IPS DF 19.7 (cell line): ENCODE measurements at places on chromosomes 11 and 22.

DNA sequence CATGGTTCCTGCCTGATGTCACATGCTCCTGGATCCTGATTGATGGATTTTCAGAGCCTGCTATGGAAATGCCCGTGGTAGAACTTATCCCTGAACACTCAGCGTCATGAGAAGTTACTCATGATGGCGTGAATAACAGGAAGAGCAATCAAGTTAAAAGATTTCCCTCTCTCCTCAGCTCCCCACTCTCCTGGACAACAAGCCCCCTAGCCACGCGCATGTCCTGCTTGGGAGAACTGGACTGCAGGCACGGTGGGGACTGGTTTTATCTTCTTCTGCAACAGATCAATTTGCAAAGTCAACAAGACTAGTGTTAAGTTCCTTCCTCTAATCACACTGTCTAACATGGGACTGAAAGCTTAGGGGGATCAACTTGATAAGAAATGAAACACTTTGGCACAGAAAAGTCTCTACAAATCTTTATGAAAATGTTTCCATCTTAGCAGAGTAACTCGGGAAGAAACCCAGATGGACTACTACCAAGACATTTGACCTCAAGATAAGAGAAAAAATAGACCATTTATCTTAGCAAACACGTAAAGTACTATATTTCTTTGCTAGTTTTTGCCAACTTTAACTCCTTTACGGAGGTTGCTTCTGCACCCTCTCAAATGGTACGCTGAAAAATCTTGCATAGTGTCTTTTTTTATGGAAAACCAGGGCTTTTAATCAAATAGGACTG lies 27.6 kb downstream of the POU2AF1 start:
- DNase-seq, result no peak

DNA sequence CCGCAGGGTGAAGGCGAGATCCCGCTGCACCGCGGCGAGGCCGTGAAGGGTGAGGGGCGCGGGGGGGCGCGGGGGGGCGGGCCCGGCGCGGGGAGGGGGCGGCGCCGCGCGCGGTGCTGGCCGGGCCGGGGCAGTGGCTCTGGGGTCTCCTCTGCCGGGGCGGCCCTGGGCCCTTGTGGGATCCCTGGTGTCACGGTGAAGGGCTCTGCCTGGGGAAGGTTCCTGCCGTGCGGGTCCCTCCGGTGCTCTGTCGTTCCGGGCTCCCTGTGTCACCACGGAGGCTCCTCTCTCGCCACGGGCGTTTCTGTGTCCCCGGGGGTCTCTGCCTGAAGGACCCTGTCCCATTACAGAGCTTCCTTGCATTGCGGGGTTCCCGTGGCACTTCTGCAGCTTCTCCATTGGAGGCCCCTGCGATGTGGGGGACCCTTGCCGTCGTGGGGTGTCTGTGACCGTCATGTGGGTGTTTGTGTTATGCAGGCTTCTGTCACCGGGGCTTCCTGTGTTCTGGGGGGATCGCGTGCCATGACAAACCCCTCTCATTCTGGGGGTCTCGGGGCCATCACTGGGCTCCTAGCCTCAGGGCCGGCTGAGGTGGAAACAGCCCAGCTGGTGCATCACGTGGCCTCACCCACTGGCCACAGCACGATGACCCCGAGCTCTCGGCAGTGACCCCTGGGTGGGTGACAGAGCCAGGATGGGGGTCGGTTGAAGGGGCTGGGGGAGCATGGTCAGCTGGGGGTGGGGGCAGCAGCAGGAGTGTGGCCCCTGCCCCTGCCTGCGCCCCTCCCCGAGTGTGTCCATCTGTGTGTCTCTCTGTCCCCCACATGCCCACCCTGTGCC lies 25.3 kb downstream of the SHANK3 start:
- DNase-seq, result no peak

DNA sequence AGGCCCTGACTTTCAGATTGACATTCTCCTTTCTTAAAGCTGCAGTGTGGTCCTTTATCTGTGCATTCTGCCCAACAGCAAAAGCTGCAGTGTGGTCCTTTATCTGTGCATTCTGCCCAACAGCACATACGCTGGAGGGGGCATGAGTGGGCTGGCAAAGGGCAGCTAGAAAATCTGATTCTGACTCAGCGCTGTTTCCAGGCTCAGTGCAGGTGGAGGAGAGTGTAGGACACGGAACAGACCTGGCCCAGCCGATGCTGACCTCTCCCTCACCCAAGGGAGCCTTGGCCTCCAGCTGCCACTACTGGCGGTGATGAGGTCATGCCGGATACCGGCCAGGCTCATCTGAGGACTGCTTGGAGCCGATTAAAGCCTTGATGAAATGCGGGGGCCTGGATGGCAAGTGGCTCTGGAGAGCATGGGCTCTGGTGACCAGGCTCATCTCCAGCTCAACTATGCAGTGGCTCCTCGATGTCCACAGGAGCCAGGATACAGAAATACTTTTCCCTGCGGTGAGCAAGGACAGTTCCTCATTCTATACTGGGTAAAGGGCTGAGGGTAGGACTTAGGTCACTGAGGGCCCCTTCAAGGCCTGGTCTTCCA lies 84.6 kb downstream of the CLPB start:
- DNase-seq, result no peak

DNA sequence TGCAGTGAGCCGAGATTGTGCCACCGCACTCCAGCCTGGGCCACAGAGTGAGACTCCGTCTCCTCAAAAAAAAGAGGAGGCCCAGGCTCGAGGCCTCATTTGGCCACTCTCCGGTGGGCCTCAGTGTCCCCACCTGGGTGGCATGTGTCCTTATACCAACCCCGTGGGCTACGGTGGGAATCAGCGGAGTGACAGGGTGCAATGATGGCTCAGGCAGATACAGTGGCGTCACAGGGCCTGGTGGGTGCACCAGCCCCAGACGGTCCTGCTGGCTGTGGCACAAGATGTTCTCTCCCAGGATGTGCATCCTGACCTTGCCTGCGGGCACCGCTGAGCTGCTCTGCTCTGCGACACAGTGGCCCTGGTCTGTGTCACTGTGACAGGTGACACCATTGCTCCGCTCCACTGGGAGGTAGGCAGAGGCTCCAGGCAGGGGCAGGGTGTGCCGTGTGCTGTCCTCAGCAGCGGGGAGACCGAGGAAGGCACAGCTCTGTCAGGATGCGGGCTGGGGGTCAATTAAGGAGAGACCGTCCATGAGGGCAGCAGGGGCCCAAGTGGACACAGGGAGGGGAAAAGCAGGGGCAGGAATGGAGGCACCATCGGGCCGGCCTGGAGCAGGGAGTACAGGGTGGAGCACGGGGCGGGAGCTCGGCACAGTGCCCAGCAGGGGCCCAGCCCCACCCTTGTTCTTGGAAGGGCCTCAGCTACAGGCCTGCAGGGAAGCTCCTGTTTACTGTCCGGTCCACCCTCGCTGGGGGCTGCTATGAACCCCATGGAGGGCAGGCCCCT lies 21.7 kb upstream of the TH start:
- no peak for DNase-seq

DNA sequence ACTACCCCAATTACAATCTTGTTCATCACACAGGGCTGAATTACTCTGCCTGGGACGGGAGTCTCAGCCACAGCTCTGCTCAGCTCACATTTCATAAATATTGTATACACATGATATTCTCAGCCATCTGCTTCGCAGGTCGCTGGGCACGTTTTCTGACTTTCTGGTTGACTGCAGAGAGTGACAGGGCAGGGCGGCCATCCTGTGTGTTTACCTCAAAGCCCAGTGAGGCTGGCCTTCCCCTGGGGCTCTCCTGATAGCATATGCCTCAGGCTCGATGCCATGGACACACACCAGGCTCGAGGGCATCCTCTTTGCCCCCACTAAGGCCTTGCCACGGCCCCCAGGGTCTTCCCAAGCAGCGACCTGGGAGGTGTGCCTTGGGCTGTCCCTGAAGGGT lies 345.0 kb downstream of the CADM1 start:
- DNase-seq, result no peak

GRCh38 chr11:31641477-31642062 lies 132.0 kb downstream of the ELP4 start:
- peak; percentile 5 for DNase-seq

- DNase-seq, result no peak
These were observed 2.3 kb downstream of the TSPAN4 start for GRCh38 chr11:844693-845644.

GRCh38 chr11:1883346-1884302 lies 8.1 kb downstream of the PRR33 start:
- no peak for DNase-seq

- no peak for DNase-seq
These were observed 335.3 kb downstream of the CTTN start for GRCh38 chr11:70733327-70734325.

GRCh38 chr11:102252339-102252891 lies 64.9 kb upstream of the BIRC3 start:
- DNase-seq, result no peak

- DNase-seq, result no peak
These were observed 309.7 kb upstream of the C11orf87 start for GRCh38 chr11:109112261-109112660.

- no peak for DNase-seq
These were observed 45.6 kb downstream of the TRMU start for GRCh38 chr22:46381142-46381541.

GRCh38 chr11:45811109-45811435 lies 6.1 kb downstream of the SLC35C1 start:
- no peak for DNase-seq

GRCh38 chr11:2409611-2410468 lies 9.3 kb downstream of the TSSC4 start:
- DNase-seq, result no peak

DNA sequence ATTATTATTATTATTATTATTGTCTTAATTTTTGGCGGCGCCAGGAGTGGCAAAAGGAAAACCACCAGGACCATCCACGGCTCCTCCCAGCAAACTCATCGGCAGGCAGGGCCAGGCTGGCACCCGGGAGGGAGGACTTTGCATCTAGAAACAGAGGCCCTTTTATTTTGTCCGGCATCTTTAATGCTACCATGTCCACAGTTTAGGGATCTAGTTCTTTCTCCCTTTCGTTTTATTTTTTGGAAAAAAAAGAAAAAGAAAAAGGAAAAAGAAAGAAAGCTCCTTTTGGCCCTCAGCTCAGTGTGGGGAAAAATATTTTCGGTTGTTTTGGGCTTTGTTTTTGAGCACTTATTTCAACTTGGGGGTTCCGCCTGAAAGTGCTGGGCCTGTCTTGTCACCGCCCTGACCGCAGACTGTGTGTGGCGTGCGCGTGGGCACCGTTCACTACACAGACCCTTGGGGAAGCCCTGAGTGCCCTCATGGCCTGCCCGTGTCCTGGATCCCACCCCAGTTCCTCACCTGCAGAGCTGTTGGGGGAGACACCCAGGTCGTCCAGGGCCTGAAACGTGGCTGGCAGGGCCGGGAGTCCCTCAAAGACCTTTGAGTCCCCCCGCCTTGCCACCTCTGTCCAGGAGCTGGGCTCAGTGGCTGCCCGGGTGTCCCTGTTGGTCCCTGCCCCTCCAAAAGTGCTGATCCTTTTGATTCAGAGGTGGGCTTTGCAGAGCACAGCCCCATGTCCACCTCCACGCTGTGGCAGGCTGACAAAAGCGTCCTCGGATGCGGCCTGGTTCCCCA lies 69.1 kb upstream of the PPARA start:
- DNase-seq, result no peak

- no peak for DNase-seq
These were observed 83.3 kb downstream of the BARX2 start for GRCh38 chr11:129458756-129459535.

DNA sequence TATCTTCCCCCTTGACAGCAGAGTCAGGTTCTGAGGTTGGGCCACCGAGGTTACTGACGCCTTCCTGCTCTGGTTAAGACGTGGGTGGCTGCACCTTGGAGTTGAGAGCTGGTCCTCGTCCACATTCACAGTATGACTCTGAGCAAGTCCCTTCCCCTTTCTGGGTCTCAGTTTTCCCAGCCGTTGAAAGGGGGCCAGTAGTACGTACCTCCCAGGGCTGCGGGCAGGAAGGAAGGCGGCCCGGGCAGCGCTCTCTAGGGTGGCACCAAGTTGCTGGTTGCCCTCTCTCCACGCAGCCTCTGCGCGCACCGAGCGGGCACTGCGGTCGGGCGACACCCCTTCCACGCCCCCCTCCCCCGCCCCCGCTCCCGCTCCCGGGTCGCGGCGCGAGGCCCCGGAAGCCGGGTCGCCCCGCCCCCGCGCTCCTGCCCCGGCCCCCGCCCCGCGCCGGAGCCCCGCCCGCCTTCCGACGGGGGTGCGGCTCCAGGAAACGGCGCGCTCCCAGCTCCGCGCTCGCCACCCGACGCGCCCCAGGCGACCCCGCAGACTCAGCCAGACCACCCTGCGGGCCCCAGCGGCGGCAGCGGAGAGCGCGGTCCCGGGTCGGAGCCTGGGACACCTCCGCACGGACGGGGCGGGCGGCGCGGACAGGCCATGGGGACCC lies at the start of gene EHBP1L1:
EHBP1L1 (plus strand) TSS at position 486 of the 664 bp plus-strand sequence. CDS start 250 bp downstream, outside the sequence.
- DNase-seq, result no peak

DNA sequence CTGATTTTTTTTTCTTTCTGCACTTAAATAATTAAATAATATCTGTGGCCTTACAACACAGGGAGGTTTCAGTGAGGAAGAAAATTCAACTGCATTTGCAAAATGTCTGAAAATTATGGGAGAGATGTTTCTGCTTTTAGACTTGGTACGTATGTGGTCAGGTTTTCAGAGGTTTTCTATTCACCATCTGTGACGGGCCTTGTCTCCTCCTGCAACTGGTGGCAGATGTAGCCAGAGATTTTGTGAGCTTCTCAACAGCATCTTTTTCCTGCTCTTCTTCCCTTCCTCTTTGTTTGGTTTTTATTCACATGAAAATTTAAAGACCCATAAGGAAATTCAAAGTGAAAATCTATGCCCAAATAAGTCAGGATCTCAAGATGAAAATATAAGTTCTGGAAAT lies 38.3 kb downstream of the ZBTB16 start:
- DNase-seq, result no peak

DNA sequence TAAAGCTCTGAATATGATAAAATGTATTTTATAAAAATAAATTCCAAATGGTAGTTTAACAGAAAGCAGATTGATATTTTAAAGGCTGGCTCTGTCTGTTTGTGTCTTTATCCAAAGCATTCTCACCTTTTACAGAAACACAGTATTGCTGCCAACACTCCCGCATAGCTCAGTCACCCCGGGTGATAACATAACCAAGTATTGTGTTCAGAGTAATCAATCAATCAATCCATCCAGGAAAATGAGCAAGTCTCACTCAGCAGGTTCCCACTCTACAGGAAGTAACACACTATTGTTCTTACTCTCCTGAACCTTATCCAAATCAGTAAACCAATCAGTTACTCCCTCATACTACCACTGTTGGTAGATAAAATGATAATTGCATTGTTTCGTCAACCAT lies 203.4 kb downstream of the LRRC4C start:
- no peak for DNase-seq

DNA sequence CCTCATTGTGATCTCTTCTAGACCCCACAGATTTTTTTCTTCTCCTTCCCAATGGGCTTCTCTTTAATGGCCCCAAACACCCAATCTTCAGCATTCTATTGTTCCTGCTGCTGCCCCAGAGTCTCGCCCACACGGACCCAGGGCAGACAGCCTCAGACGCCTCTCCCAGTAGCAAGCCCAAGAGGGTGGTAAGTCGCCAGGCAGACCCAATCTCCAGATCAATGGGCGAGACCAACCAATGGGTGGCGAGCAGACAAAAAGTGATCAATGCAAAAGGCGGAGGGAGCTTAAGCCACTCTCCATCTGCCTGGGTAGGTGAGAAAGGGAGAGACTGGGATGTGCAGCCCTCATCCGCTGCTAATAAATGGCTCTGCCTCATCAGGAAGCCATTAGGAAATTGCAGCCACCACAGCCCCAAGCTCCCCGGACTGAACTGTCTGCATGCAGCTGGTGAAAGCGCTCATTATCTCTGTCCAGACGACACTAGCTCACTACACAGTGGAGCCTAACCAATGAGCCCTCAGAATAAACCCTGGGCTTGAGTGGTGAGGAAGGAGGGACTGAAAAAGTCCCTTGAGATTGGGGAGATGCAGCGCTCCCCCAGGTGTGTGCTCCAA lies 81.8 kb downstream of the ETS1 start:
- DNase-seq, result no peak

- DNase-seq, result no peak
These were observed 83.8 kb downstream of the ME3 start for GRCh38 chr11:86588566-86589090.
